ENCODE measurements at places on chromosomes 11 and 22.

GRCh38 chr11:13183094-13183825 is 94.3 kb upstream of the BMAL1 start:
- no peak for DNase-seq

DNA sequence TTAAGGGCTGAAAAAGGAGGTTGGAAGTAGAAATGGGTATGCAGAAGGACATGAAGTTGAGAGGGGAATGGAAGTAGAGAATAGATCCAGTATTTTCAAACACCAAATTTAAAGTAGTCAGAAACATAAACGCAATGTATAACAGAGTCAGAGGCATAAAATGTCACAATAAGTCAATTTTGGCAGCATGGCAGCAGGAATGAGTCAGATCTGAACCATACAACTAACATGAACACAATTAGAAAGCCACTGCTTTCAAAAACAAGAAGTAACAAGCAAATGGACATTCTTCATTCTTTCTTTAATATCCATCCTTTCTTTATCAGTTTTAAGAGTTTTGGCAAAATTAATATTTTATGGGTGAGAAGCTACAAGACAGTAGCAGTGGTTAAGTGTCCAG is 2.5 kb downstream of the CHORDC1 start:
- DNase-seq, result no peak

- DNase-seq, result no peak
These were observed 4.6 kb downstream of the SLN start for GRCh38 chr11:107707215-107707671.

- DNase-seq, result peak; percentile 40
These were observed 88.6 kb upstream of the CRYBB3 start for GRCh38 chr22:25110846-25111578.

DNA sequence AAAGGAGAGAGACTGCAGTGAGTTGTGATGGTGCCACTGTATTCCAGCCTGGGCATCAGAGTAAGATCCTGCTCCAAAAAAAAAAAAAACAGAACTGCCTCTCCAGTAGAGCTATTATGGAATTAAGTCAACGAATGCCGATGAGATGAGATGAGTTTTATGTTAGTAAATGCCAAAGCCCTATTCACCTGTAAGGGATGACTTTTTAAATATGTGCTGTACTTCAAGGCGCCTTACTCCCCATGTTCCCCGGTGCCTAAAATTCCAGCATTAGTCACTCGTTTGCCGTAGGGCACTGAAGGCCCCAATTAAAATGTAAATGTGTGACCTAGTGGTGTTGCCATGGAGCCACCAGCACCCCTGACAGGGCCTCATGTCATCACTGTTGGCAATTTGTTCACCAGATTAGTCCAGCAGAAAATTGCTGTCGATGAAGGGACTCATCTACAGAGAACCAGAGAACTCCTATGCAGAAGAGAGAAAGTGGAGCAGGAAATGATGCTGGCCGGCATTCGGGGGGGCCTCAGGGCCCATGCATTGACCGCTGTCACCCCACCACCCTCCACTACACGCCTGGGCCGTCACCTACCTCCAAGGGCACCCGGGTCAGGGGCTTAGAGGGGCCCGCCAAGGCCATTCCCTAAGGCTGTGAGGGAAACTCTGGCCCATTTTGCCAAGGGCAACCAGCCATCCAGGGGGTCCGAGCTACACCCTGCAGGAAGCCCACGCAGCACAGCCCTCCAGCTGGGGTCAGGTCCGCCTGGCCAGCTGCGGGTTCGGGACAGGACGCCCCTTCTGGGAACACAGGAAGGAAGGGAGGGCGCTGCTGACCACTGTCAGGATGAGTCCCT is 17.8 kb downstream of the LIF start:
- no peak for DNase-seq

- DNase-seq, result no peak
These were observed 10.7 kb downstream of the NDUFV1 start for GRCh38 chr11:67617243-67617953.

- DNase-seq, result no peak
These were observed 134.7 kb downstream of the JRKL start for GRCh38 chr11:96524475-96524874.

GRCh38 chr11:44557464-44557863 is 8.0 kb upstream of the CD82 start:
- no peak for DNase-seq

GRCh38 chr11:61022311-61023085 is 51.0 kb downstream of the CD6 start:
- no peak for DNase-seq

DNA sequence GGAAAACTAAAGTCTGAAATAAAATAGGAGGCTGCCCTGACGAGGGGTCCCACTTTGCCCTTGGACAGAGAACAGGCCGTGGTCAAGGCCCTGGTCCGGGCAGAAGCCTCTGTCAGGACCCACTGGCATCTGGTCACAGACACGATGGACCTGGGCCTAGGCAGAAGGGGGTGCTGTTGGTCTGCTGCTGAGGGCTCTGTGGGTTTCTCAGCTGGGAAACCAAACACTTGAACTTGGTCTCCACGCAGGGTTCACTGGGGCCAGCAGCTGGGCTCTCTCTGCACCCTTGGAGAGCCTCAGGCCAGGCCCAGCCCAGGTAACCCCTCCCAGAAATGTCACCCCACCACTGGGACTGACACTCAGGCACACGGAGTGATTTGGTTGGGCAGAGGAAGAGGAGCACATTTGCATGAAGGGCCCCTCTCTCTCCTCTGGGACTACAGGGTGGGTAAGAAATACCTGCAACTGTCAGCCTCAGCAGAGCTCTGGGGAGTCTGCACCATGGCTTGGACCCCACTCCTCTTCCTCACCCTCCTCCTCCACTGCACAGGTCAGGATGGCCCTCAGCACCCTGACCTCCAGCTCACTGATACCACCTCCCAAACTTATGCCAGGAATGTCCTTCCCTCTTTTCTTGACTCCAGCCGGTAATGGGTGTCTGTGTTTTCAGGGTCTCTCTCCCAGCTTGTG is 48.1 kb upstream of the TOP3B start:
- no peak for DNase-seq

DNA sequence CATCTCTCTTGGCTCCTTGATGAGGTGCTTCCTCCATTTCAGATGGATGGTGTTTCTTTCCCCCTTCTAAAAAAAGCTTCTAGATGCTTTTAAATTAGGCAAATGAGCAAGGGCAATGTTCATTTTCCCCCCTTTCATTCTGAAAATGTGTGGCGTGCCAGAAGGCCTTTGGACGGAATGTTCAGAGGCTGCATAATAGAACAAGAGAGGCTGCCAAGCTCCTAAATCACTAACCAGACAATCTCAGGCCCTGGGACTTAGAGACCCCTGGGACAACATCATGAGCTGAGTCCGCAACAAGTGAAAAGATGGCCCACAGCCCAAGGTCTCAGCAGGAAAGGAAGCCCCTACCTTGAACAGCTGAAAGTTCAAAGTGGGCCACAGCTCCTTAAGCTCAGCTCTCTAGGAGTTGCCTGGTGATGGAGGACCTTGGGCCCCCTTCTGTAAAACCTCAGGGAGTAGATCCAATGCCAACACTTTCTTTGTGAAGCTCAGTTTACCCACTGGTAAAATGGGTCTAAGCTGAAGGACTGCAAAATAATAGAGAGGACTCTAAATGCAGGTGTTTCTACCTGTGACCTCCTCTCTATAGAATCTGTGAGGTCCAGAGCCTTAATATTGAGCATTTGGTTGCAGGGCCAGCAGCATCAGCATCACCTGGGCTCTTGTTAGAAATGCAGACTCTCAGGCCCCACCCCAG is 144.0 kb downstream of the FBXO7 start:
- no peak for DNase-seq

DNA sequence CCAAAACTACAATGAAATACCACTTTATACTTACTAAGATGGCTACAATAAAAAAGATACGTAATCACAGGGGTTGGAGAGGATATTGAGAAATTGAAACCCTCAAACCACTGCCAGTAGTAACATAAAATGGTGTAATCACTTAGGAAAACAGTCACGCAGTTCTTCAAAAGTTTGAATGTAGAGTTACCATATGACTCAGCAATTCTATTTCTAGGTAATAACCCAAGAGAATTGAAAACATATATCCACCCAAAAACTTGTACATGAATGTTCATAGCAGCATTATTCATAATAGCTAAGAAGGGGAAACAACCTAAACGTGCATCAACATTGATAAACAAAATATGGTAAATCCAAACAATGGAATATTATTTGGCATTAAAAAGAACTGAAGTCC is 24.4 kb upstream of the PSMA1 start:
- DNase-seq, result no peak

- no peak for DNase-seq
These were observed 748 bp downstream of the RAB30 start for GRCh38 chr11:83070731-83071566.

DNA sequence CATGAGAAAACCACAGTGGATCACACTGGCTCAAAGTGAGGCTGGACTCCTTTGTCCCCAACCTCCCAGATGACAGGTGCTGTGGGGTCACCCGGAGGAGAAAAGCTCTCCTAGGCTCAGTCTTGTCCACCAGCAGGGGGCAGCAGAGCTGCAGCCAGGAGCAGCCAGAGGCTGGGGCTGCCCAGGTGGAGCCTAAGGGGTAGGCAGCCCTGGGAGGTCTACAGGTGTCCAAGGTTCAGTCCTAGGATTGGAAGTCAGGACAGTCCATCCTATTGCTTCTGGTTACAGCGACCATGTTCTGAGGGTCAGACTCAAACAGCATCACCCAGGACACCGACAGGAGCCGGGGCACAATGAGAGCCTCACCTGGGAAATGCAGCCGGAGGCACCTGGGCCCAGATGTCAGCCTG is 77.6 kb upstream of the IGLL5 start:
- peak; percentile 57 for DNase-seq

- no peak for DNase-seq
These were observed 3.8 kb downstream of the FOLR1 start for GRCh38 chr11:72195518-72196270.

- no peak for DNase-seq
These were observed 14.8 kb downstream of the PPFIBP2 start for GRCh38 chr11:7528514-7529049.

GRCh38 chr11:17351510-17352176 is at the start of gene NCR3LG1:
TSS of gene NCR3LG1 (plus strand) at chr11:17351800. CDS start at chr11:17351970, 170 bp downstream.
- peak; percentile 26 for DNase-seq

- no peak for DNase-seq
These were observed 263.7 kb downstream of the NTM start for GRCh38 chr11:131633921-131634715.

DNA sequence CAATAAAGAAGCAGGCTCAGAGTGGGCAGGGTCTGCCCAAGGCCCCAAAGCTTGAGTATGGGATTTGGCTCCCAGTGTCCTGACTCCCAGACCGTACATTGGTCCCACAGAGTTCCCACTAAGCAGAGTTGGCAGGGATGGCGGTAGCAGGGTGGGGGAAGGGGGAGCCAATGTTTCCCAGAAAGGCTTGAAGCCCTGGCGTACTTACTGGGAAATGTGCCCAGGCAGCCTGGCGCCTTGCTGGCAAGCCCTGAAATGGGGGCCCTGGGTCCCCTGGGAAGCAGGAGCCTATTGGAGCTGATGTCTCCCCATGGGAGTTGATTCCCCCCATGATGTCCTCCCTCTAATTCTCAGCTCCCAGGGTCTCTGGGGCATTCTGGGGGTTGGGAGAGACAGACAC is 9.3 kb downstream of the ARHGEF17 start:
- no peak for DNase-seq

DNA sequence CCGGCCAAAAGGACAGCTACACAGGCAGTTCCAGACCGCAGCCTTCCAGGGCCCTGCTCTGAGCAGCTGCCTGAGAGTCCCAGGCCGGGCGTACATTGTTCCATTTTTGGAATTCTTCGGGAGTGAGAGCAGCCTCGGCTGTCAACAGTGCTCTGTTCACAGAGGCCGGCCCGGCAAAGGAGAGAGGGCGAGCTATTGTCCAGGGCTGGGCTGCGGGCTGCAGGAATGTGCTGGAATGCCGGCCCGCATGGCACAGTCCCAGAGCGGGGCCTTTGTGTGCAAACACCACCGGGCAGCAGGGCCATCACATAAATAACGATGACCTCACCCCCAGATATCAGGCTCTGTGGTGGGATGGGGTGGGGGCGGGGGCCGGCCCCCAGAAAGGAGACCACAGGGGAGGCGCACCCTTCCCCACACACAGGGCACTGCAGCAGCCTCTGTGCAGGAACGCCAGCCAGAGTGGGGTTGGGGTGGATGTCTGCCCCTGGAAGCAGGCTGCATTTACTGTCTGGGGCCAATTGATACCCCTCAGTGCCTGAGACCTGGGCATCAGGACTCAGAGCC is 15.8 kb downstream of the LINC01488 start:
- DNase-seq, result no peak

DNA sequence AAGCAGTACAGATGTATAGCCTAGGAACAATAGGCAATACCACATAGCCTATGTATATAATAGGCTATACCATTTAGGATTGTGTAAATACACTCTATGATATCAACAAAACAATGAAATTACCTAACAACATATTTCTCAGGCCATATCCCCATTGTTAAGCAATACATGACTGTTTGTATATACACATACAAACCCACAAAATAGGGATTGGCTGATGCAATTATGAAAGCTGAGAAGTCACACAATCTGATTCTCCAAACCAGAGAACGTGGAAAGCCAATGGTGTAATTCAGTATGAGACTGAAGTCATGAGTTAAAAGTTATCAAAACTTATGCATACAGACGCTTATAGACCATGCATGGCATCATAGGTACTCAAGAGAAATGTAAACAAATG is 700.1 kb upstream of the RAG2 start:
- no peak for DNase-seq

DNA sequence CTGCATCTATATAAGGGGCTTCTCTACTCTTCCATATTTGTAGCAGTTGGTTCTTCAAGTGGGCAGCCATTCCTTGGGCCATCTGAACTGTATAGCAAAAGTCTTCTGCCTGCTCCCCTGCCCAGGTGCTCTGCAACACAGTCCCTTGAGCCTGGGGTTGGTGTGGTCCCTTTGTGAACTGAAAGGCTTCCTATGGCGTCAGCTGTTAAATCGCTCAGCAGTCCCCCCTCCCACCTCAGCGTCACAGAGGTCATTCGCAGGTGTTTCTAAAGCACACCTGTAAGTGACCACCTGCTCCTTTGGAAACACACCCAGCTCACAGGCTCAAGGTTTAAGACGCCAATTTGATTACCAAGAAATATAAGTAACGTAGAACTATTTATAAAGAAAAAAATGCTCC is 37.0 kb downstream of the CYB5R2 start:
- DNase-seq, result no peak

- DNase-seq, result no peak
These were observed 7.3 kb downstream of the RGL4 start for GRCh38 chr22:23698094-23698493.

GRCh38 chr11:57585301-57585700 is 12.2 kb upstream of the SERPING1 start:
- DNase-seq, result no peak

GRCh38 chr11:47355283-47356128 is 3.0 kb upstream of the MYBPC3 start:
- no peak for DNase-seq

Measured in T-cell (primary cell).